ENCODE measurements at places on chromosomes 3 and 15. TPM values are rescaled to one million over a fixed set of nuclear protein-coding genes. Genes with fewer than 3 reads are reported as not detected.

SCG5 gene
- total RNA-seq = 14.4 TPM

DNA sequence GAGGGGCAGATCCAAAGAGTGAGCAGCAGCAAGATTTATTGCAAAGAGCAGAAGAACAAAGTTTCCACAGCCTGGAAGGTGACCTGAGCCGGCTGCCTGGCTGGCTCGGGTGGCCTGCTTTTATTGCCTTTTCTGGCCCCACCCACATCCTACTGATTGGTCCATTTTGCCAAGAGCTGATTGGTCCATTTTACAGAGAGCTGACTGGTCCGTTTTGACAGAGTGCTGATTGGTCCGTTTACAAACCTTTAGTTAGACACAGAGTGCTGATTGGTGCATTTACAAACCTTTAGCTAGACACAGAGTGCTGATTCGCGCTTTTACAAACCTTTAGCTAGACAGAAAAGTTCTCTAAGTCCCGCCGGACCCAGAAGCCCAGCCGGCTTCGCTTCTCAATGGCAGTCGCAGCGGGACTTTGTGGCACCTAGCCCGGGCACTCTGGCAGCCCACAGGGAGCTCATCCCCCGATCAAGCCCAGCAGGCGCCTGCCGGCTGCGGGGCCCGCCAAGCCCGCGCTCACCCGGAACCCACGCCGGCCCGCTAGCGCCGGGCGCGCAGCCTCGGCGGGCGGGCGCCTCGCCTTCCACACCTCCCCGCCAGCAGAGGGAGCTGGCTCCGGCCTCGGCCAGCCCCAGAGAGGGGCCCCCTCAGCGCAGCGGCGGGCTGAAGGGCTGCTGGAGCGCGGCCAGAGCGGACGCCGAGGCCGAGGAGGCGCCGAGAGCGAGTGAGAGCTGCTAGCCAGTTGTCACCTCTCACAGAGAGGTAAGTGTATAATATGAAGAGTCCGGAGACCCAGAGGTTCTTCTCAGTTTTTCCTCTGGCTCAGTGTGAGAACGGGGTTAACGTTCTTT is 339.2 kb downstream of the CHL1 start:
- peak; percentile 45 for DNase-seq

SLC12A1 gene
- total RNA-seq = 0.04 TPM

RLBP1 gene
- total RNA-seq = not detected

DET1 gene
- total RNA-seq = 18.0 TPM

GRCh38 chr3:22835041-22835440 is 368.1 kb upstream of the UBE2E2 start:
- DNase-seq = no peak

GRCh38 chr3:194062830-194063229 is 73.1 kb upstream of the HES1 start:
- DNase-seq = no peak

DNA sequence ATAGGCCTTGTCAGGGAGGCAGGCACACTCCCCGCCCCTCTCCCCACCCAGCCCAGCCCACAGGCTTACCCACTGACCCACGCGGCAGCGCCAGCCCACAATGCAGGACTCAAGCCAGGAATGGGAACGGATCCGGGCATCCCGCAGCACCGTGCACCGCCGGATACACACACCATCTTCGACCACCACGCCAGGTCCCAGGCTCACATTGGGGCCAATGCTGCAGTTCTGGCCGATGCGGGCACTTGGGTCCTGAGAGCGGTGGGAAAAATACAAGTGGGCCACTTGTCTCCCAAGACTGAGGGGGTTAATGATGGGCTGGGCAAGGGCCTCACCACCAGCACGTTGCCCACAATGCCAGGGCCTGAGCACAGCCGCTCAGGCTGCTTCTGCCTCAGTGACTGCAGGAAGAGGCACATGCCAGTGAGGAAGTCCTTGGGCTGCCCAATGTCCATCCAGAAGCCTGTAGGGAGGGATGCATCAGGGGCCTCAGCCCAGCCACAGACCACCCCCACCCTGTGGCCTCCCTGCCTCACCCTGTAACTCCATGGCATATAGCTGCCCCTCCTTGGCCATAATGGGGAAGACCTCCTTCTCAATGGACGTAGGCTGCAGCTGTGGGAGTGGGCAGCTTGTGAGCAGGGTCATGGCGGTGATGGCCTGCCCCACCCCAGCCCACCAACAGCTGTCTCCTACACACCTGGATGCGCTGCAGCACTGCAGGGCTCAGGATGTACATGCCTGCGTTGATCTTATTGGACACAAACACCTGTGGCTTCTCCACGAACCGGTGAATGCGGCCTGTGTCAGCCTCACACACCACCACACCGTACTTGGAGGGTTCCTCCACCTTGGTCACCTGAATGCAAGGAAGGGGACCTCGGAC is 1.6 kb downstream of the GMPPB start:
- DNase-seq = no peak

GRCh38 chr3:56819016-56819809 is 17.5 kb upstream of the ARHGEF3 start:
- DNase-seq = no peak

- no peak for DNase-seq
These were observed 10.3 kb upstream of the DNAJC13 start for GRCh38 chr3:132407025-132407424.

DNA sequence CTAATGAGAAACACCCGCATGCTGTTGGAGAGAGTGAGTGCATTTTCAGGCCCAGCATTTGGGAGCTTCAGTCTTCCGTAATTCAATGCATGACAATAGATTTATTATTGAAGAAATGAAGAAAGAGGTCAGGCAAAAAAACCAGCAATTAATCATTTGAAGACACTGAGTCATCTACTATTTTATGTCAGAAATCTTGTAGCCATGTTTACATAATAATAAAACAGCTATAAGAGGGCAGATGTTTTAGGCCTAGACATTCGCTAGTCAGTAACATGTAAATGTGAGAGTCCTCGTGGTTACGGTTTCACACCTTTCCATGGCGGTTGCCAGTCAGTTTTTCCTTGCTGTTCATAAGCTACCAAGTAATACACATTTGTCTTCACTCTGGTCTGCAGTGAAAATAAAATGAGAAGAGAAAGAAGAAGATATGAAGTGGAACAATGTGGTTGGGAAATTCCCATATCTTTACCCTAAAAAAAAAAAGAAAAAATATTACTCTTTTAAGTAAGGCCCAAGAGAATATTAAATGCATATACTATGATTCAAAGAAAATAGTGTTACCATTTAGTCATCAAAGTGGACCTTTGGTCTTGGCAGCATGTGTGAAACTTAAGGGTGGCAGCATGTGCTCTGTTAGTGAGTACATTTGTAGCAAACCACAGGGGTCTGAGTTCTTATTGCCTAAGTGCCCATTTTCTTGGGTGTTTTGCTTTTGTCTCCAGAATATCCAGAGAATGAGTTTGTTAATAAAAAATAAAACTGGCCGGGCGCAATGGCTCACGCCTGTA is 140.5 kb upstream of the TBL1XR1 start:
- peak; percentile 80 for DNase-seq

DNA sequence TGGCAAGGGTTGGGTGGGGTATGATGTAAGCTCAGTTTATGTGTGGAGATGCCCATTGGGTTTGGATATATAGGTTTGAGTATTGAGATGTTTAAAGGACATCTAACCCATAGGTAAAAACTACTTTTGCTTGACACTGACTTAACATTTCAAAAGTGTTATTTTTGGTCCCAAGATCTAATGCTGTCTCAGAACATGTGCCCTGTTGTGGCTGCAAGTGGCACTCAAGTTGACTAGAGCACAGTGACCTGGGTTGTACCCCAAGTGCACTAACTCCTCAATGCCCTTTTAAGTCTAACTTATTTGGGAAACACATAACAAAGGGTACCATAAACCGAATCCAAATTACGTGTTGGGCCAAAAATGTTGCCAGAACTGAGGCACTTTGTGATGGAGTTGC is 56.5 kb upstream of the CCR4 start:
- no peak for DNase-seq

DNA sequence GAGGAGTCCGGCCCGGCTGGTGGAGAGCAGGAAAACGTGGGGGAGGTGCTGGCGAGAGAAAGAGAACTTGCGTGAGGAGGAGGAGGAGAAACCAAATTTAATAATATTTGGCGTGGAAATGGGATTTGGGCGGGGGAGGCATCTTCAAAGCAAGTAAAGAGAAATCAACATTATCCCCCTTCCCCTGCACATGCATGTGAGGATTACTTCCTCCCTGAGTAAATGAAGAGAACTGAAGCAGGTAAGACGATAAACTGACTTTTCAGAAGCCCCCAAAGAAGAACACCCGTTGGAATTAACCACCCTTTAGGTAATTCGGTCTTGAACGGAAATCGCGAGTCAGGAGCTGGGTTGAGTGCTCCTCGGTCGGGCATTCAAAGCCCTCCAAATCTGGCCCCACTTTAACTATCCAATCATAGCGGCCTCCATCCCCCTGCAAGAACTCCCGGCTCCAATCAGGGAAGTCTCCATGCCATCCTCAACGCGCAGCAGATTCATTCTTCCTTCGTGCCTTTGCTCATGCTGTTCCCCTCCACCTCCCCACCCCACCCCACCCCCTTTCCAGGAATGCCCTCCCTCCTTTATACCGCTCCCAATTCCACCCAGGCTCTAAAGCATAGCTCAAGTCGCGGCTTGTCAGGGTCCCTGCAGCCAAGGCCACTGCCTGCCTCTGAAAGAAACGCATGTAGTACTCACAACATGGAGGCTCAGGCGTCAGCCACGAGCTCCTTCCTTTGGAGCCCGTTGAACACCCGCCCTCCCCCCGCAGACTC is 545 bp upstream of the RFX7 start:
- DNase-seq = peak; percentile 73

DNA sequence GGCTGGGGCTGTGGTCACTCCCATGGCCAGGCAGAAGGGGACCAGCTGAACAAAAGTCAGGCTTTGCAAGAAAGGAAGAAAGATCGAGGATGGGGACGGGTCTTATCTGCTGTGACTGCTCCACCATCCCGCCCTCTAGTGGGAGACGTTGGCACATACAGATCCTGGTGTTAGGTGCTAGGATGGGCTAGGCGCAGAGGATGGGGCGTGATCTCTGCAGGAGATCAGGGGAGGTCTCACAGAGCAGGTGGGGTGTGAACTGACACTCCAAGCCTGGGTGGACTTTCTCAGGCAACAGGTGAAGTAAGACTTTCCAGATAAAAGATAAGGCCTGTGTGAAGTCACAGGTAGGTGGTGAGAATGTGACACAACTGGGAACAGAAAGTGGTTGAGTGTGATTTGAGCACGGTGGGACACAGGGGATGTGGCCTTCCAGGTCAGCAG is 141.9 kb upstream of the SMAD3 start:
- DNase-seq = no peak

DNA sequence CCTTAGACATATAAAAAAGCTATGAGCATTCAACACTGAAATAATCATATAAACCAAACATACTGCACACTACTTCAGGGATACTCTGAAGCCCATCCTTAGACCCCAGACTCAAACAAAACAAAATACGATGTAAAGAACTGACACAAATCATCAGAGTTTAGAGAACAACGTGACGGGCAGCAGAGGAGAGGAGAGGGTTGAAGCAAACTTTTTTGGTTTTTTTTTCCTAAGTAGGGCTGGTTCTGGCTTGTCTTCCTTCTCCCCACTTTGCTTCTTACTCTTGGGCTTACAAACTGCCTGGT is 34.7 kb downstream of the GAP43 start:
- DNase-seq = no peak

GRCh38 chr3:2701471-2701870 is 408.7 kb downstream of the IL5RA start:
- no peak for DNase-seq

DNA sequence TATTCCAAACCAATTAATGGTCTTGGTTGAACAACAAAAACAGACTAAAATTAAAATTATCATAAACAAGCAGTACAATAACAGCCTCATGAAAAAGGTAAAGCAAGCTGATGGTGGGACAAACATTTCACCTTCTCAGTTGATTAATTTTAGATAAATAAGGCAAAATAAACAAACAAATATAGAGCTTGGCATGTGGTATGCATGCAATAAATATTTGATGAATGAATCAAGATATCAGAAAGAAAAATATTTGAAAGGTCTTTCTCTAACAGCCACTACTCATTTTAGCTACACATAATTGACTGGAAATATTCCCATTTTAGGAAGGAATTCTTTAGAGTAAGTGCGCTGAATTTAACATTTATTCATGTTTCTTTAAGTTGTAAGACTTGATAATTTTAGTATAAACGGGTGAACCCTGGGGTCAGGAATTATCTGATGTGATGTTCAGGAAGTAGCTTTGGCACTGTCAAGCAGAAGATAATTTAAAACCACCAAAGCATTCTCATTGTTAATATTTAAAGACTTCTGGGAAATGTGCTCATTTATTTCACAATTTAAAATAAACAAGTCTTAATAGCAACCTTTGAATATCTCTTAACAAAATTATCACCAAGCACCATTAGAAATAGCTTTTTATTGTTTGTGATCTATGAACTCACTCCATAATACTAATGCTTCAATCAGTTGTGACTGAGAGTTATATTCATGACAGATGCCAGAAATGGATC is 372.3 kb upstream of the TGFBR2 start:
- DNase-seq = peak; percentile 76

C15orf62 gene
- 1.2 TPM for total RNA-seq

DNA sequence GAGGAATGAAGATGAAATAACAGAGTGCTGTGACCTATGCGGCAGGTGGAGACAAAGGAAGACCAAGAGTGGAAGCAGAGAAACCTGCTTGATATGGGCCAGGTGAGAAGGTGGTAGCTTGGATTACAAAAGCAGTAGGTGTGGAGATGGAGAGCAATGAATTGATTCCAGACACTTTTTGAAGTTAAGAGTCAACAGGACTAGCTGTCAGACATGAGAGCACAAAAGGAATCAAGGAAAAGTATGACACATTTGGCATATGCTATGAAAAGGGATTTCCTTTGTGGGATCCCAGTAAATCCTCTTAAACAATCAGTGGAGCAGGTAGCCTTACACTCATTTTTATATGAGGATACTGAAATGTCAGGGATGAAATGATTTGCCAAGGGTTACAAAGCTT is 160.5 kb downstream of the GREM1 start:
- no peak for DNase-seq

ARIH2 gene
- 89.3 TPM for total RNA-seq

DNA sequence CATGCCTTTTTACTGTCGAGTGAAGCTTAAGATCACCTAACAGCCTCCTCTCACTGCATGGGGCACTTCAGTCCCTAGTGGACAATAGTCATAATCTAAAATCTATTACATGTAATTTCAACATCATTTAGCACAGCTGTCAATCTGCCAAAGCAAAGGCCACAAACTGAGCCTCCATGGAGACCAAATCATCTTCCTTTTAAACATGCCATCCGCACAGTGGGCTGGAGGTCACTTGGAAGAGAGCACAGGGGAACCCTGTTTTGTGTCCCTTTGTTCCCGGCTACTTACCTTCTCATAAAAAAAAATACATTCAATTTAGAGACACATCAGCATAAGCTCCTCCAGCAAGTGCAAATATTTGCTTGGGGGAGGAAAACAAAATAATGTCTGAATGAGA is 167.3 kb downstream of the SQOR start:
- no peak for DNase-seq

All from cardiac muscle cell (in vitro differentiated cells and primary cell).